Osteocyte (in vitro differentiated cells): ENCODE measurements at places on chromosomes 6 and 20. TPM values are rescaled to one million over a fixed set of nuclear protein-coding genes. Genes with fewer than 3 reads are reported as not detected.

Gene TMEM217
- total RNA-seq: 3.5 and 5.0 TPM in 2 replicates

GRCh38 chr6:4788953-4789584, 12.9 kb downstream of the CDYL start:
- H3K4me3 ChIP-seq: no peak overlapping the region
- no peaks in the 10 kb centered on the region for H3K27me3 ChIP-seq
- DNase-seq: no peak
- peaks cover 3% of the 10 kb centered on the region for H3K36me3 ChIP-seq

GRCh38 chr20:57921676-57922075, 211.9 kb upstream of the PMEPA1 start:
- H3K36me3 ChIP-seq: peaks cover 3% of the 10 kb centered on the region
- peaks cover 3% of the 10 kb centered on the region for H3K4me1 ChIP-seq
- H3K27ac ChIP-seq: no peak overlapping the region
- DNase-seq: no peak
- peaks cover 59% of the 10 kb centered on the region for H3K27me3 ChIP-seq

GRCh38 chr6:25494469-25494868, 157.5 kb upstream of the SCGN start:
- no peak overlapping the region for H3K4me3 ChIP-seq
- H3K4me1 ChIP-seq: peaks cover 11% of the 10 kb centered on the region
- H3K27me3 ChIP-seq: no peaks in the 10 kb centered on the region
- peaks cover 9% of the 10 kb centered on the region for H3K36me3 ChIP-seq
- H3K27ac ChIP-seq: no peak overlapping the region
- no peak for DNase-seq

GRCh38 chr20:50354721-50355589, 155.2 kb upstream of the PTPN1 start:
- H3K4me3 ChIP-seq: no peak overlapping the region
- peaks cover 5% of the 10 kb centered on the region for H3K27me3 ChIP-seq
- H3K27ac ChIP-seq: no peak overlapping the region
- DNase-seq: no peak
- H3K36me3 ChIP-seq: no peaks in the 10 kb centered on the region
- peaks cover 3% of the 10 kb centered on the region for H3K4me1 ChIP-seq

DNA sequence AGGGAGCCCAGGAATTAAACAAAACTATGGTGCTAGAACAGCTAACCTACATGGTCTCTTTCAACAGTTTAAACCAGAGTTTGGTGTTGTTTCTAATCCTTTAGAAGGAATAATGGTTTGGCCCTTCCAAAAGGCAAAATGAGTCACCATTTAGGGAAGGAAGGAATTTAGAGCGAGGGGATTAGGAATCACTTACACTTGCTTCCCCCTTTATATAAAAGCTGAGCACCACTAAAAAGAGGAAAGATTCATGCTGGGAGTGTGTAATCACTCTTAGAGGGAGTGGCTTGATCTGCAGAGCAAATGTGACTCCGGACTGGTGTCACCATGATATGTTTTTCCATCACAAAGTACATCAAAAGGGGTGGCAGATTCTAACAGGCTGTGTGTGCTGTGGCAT, 63.6 kb downstream of the F13A1 start:
- no peak for DNase-seq
- no peaks in the 10 kb centered on the region for H3K4me1 ChIP-seq
- H3K36me3 ChIP-seq: no peaks in the 10 kb centered on the region
- peaks cover 2% of the 10 kb centered on the region for H3K27me3 ChIP-seq
- no peak overlapping the region for H3K27ac ChIP-seq
